ENCODE measurements at places on chromosomes 7 and 10.

GRCh38 chr10:94123258-94123995 lies 129.7 kb downstream of the PLCE1 start:
- DNase-seq: no peak

DNA sequence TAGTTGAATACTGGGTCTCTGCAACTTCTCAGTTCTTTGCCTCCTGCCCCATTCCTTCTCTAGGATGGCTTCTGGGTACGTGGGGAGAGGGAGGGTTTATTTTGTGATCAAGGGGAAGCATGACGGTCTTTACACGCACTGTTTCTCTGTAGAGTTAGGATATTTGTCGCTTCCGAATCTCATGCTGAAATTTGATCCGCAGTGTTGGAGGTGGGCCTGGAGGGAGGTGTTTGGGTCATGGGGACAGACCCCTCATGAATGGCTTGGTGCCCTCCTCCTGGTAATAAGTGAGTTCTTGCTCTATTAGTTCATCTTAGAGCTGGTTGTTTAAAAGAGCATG lies 311.2 kb downstream of the GALNT17 start:
- DNase-seq: no peak

DNA sequence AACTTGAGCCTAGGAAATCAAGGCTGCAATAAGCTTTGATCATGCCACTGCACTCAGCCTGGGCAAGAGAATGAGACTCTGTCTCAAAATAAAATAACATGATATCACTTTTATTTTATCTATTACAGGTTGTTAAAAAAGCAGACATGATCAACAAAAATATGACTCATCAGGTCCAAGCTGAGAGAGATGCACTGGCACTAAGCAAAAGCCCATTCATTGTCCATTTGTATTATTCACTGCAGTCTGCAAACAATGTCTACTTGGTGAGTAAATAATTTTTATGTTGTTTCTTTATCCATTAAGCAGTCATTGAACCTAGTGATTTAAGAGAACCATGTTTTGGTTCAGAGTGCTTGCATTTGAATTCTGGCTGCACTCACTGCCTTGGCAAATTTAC lies 3.3 kb downstream of the MASTL start:
- DNase-seq: no peak

DNA sequence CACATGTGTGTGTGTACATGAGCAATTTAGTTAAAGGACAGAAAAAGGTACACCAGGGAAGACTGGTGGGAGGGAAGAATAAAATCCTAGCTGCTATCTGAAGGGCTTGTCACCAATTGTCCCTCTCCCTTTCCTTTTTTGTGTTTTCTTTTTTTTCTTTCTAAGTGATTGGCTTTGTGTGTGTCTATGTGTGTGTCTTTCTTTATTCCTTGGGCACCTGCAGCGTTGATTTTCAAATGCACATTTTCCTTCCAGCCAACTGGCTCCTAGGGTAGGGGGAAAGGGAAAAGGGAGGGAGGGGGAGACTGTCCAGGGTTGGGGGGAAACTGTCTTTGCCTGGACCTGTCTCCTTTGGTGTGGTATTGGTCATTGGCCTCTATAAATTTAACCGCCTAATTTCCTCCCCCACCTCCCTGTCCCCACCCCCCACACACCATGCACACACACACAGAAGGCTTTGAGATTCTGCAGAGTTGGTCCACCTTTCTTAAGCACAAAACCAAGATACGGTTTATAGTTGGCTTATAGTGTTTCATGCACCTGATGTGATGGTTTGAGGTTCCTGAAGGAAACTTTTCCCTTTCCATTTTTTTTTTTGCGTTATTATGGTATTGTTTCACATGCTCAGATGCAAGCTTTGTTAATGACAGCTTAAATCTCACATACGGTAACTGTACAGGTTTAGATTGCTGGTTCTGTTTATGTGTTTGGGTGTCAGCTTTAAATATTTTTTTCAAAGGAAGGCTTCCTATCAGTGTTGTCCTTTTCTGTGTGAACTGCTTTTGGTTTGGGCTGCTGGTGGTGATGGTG lies 2.6 kb downstream of the AUTS2 start:
- DNase-seq: no peak

DNA sequence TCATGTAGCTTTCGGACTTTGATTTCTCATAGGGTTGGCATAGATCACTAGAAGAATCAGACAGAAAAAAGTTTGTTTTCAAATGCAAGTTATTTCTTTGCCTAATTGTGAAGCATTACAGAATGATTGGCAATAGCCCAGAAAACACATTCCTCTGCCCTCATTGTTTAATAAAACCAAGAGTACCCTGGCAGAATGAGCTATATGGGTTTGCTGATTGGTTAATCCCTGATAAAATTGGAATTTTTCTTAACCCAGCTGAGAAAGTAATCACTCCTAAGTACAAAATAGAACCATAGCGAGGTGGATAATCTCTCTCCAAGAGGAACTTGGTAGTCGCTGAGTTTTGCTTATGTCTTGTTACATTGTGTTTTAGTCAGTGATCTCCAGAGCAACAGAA lies 30.9 kb upstream of the CREB5 start:
- DNase-seq: no peak

DNA sequence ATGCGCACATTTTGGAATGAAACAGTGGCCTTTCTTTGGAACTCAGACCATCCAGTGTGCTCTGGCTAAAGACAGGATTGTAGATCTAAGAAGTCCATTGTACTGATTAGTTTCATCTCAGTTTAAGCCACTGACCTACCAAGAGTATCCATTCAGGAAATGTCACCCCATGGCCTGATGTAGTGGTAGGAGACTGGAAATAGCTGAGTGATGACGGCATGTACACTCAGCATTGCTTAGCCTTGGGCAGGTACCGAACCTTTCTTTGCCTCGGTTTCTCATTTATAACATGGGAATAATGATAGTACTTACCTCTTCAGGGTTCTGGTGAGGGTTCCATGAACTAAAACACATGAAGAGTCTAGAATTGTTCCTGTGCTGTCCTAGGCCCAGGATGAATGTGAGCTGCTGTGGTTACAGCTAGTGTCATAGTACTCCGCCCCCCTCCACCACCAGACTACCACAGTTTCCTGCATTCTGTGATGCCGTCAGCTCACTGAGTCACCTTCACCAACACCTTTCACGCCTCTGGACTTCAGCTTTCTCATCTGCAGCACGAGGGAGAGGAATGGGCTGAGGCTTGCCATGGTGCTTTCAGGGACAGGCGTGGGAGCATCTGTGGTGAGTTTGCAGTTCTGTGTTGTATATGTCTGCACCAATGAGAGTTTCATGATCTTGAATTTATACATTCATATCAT lies 484.0 kb upstream of the GALNT17 start:
- no peak for DNase-seq

- peak; percentile 58 for DNase-seq
These were observed 128.0 kb downstream of the NRCAM start for GRCh38 chr7:108328174-108328651.

DNA sequence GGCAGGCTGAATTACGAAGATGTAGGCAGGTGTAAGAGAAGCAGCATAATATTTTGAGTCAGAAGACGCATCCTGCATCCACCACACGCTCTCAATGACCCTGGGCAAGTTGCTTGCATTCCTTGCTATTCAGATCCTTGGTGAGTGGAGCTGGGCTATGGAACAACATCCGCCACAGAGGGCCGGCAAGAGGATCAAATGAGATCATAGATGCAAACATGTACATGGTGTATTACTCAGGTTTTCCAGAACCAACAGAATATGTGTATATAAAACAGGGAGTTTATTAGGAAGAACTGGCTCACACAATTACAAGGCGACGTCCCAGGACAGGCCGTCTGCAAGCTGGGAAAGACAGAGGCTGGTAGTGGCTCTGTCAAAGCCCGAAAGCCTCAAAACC lies 51.5 kb downstream of the ADAM12 start:
- DNase-seq: no peak

DNA sequence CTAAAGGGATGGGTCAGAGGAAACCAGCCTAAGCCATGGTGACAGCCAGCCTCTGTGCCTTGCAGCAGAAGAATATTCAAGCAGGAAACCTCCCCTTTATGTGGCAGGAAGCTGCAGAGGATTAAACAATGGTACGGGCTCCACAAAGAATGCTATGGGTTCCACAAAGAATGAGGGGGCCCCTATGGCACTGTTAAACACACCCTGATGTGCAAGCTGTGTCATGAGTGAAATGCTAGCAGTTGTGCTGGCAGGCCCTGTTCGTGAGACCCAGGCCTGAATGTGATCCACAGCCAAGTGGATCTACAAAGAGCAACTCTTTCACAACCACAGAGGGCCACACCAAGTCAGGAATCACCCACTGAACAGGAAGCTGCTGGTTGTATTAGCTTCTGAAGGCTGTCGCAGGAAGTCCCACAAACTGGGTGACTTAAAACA lies 68.9 kb downstream of the MYOF start:
- no peak for DNase-seq

DNA sequence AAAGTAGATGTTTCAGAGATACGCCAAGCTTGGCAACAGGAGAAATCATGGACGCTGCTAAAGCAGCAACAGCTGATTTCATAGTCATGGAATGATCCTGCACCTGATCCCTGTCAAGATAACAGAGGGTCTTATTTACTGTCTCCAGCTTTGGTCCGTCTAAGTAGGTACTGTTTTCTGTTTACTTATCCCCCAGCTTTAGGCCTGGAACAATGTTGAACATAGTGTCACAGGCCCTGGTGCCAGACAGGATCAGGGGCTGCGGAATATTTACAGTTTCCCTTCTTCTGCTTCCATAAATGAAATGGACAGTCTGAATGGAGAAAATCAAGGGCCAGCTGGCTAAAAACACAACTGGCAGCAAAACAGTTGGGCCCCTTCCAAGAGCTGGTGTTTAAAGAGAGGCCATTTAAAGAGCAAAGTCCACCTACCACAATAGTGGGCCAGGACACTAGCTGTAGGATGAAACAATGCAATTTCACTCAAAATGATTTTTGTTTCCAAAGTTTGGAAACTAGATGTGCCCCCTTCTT lies 2.9 kb downstream of the GPR37 start:
- DNase-seq: no peak

Data from OCI-M1 (cell line).